Peyer's patch (tissue), 4 donors: ENCODE measurements at places on chromosomes 12 and 14. TPM values are rescaled to one million over a fixed set of nuclear protein-coding genes. Genes with fewer than 3 reads are reported as not detected.

DNA sequence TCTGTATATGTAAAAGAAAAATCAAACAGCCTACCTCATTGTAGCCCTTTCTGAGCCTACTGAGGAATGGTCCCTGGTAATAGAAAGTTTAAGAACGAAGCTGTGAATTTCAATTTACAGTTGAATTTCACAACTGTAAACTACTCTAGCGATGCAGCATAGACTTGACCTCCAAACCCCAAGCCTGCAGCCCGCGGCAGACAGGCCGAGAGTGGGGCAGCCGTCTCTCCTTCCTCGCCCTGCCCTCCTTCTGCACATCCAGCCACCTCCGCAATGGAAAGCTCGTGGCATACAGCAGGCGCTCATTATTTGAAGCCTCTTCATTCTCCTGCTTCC, 15.3 kb downstream of the RNASE2 start:
- DNase-seq, result no peak

DNA sequence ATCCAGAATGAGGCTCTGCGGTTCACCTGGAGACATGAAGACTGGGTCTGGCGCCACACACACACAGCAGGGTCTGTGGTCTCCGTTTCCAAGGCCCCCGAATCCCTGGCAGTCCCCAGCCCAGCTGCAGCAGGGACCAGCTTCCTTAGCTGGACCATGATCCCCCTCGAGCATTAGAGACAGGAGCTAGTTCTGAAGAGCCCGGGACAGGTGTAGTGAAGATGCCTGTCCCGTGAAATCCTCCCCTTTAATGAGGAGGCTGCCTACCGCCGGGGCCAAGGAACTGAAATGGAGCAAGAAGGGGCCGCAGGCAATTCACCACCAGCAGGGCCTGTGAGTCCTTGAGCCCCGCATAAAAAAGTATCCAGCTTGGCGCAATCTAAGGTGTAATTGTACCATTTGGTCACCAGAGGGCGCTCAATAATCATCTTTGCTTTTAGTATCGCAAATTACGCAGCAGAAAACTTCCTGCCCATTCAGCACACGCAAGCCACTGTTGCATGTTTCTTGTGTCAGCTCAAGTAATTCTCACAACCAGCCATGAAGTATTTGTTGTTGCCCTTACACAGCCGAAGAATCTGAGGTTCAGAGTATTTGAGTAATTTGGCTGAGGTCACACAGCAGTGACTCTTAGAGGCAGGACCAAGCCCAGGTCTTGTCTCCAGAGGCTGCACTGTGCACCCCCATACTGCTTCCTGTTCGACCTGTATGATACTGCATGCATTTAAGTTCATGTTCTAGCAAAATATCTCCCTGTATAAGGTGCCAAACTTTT, 54.3 kb upstream of the PPP2R5C start:
- DNase-seq, result no peak

DNA sequence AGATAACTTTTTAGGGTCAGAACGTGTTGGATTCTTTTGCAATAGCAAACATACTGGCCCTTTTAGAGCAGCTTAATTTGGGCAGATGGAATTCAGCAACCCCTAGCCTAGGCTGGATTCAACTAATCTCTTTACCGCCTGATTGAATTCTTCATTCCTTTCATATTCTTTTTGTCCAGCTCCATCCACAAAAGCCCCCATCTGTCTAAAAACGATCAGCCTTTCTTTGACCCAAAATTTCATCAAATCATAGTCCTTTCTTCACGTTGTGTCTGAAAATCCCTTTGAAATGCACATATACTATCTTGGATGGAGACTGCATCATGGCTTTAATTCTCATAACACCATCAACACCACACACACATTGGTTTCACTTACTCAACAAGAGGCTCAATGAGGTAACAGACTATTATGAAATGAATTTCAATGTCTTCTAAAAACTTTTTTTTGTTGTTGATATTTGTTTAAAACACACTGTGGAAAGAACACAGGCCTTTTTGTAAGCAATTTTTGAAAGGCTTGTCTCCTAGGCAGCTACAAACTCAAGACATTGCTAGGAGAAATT, 128.0 kb upstream of the EEA1 start:
- no peak for DNase-seq

- DNase-seq, result no peak
Measured at GRCh38 chr14:61557262-61557661, 138.1 kb upstream of the HIF1A start.

- DNase-seq, result no peak
Measured at GRCh38 chr12:131830914-131831571, 2.9 kb downstream of the MMP17 start.

The SCNN1A gene
- 151 TPM for total RNA-seq

The GPRC5D gene
- not detected for total RNA-seq

The UNC79 gene
- not detected for total RNA-seq

DNA sequence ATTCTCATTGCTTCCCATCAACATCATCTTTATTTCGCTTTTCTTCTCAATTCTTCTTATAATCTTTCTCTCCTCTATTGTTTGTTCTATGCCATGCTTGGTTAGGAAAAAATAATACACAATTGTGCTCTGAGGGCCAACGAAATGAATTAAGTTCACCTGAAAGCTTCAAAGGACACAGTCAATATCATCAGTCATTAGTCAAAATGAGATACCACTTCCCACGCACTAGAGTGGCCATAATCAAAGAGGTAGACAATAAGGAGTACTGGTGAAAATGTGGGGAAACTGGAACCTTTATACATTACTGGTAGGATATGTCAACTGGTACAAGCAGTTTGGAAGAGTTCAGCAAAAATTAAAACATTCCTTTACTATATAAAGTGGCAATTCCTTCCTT, 91.5 kb downstream of the TMTC1 start:
- no peak for DNase-seq

DNA sequence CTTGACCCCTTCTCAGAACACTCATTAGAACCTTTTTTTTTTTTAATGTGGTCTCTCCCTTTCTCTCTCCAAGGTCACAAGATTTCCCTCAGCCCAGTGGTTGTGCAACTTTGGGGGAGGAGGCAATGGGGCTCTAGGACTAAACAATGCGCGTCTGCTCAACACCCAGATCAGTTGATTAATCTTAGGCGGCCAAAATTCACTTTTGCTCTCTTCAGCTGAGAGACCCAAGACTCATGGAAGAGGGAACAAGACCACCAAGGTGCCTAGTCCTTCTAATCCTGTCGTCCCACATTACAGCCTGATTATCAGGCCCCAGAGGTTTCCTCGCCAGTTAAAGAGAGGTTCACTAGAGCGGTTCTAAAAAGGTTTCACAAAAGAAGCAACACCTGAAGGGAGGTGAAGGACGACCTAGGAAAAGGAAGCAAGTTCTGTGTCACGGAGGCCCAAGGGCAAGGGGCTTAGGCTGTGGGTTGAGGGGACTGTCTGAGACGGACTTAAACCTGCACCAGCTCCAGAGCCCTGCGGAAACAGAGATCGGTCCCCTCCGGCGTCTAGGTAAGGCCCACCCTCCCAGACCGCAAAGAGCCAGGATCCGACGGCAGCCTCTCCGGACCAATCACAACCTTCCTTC, 824 bp upstream of the TARBP2 start:
- DNase-seq, result no peak

DNA sequence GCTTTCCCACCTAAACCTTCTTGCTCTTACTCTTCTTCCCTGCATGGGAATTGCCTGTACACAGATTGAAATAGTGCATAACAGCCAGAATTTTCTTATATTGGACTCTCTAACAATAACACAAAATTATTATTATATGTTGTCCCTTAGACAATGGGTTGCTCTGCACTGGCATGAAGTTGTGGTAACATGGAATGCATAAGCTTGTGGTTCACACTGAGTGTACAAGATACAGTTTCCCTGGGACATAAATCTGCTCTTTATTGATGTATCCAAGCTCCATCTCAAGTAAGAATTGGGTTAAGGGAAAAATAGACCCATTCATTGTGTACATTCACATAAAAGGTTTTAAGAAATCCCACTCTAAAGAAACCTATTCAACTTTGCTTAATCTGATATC, 114.4 kb upstream of the NTF3 start:
- no peak for DNase-seq
